ENCODE measurements at places on chromosomes 4 and X. TPM values are rescaled to one million over a fixed set of nuclear protein-coding genes. Genes with fewer than 3 reads are reported as not detected.

PDHA1 gene
- total RNA-seq = 212 TPM

C4orf17 gene
- total RNA-seq = not detected

SMC1A gene
- total RNA-seq = 40.7 TPM

NAP1L3 gene
- 1.2 TPM for total RNA-seq

GAGE1 gene
- not detected for total RNA-seq

POF1B gene
- 3.1 TPM for total RNA-seq

FMR1NB gene
- not detected for total RNA-seq

OTC gene
- total RNA-seq = not detected

TMSB15C gene
- total RNA-seq = 3.9 TPM

TREX2 gene
- total RNA-seq = 0.50 TPM

PROM1 gene
- 61.6 TPM for total RNA-seq

GRCh38 chr4:111775556-111776297, 369.5 kb upstream of the FAM241A start:
- DNase-seq = no peak

GRCh38 chr4:184811526-184812198, 14.1 kb downstream of the ACSL1 start:
- no peak for DNase-seq

- no peak for DNase-seq
These were observed 10.6 kb upstream of the ANXA5 start for GRCh38 chr4:121707344-121707743.

GRCh38 chr4:48195374-48195773, 61.3 kb upstream of the TXK start:
- peak; percentile 91 for DNase-seq

DNA sequence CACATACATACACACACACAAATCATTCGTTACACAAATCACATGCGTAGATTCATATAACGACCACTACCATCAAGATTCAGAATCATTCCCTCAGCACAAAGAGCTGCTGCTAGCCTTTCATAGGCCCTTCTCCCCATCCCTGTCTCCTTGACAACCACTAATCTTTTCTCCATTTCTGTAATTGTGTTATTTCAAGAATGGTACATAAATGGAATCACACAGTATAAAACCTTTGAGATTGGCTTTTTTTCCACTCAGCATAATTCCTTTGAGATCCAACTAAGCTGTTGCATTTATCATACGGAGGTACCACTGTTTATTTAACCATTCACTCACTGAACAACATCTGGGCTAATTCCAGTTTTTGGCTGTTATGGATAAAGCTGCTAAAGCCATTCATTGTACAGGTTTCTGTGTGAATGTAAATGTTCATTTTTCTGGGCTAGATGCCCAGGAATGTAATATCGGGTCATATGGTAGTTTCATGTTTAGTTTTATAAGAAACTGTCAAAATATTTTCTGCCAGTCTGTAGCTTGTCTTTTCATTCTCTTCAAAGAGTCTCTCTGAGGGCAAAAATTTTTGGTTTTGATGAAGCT, 64.1 kb downstream of the USP11 start:
- DNase-seq = no peak

DNA sequence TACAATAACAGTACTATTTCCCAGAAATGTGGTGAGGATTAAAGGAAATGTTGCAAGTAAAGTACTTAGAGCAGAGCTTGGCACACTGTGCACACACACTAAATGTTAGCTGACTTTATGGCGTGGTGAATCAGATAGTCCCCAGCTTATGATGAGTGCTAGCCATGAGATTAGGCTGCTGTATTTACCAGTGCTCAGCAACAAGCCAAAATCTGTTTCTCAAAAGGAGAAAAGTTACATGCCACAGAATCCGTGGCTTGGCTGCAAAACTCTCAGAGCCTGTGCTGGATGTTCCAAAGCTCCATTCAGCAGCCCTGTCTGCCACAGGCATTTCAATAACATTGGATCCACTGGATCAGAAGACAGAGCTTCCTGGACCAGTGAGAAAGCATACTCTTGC, 12.8 kb upstream of the STBD1 start:
- no peak for DNase-seq

GRCh38 chr4:8090312-8090711, 68.3 kb downstream of the ABLIM2 start:
- peak; percentile 24 for DNase-seq

DNA sequence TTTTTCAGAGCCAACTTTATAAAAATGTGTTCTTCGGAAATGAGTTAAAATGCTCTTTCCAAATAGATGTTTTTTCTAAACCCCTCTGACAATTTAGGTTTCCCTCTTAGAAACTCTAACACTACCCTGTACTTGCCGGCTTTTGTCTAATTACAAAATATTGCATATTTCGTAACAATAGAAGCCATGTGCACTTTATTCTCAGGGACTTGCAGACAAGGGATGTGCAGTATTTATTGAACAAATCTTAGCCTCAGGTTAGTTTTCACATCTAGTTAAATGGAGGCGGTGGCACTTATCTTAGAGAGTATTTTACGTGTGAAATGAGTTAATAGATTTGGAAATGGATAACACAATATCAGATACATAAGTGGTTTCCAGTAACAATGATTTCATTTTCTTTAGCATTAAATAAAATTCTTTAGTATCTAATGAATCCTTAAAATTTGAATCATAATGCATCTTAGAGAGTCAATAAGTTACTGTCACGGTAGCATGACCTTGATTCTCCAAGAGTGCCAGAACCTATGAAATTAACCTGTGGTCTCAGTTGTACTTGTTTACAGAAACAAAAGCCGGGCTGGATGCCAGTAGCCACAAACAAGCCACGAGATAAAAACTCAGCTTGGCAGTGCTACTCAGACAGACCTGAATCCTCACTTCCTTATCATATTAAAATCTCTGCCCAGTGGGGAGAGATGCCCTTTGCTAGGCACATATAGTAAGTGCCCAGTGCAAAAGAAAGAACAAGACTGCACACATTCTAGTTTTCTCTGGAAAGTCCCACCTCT, 772 bp upstream of the PABPC4L start:
- peak; percentile 51 for DNase-seq

GRCh38 chr4:56817840-56818491, 3.5 kb downstream of the SPINK2 start:
- peak; percentile 72 for DNase-seq

- no peak for DNase-seq
These were observed 182.5 kb upstream of the GALNT7 start for GRCh38 chr4:172986114-172986513.

- DNase-seq = no peak
These were observed 34.6 kb upstream of the MTM1 start for GRCh38 chrX:150533863-150534262.

GRCh38 chrX:29542152-29542551, 673.2 kb upstream of the MAGEB2 start:
- DNase-seq = no peak

- DNase-seq = no peak
These were observed 38.2 kb downstream of the CSN3 start for GRCh38 chr4:70280567-70280966.

DNA sequence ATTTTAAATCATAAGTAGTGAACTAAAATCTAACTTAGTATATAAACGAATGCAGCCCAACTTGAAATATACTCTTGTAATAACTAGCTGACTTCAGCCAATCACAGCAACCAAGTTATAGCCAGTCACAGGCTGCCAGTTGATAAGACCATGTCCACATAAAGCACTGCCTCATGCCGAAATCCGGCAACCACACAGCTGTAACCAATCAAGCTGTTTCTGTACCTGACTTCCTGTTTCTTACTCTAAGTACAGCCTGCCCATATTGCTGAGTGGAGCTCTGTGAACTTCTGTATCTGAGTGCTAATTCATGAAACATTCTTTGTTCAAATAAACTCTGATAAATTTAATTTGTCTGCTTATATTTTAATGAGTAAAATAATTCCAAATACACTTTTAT, 805.3 kb upstream of the EPHA5 start:
- DNase-seq = no peak

GRCh38 chrX:1781766-1782165, 166.9 kb downstream of the ASMT start:
- no peak for DNase-seq

DNA sequence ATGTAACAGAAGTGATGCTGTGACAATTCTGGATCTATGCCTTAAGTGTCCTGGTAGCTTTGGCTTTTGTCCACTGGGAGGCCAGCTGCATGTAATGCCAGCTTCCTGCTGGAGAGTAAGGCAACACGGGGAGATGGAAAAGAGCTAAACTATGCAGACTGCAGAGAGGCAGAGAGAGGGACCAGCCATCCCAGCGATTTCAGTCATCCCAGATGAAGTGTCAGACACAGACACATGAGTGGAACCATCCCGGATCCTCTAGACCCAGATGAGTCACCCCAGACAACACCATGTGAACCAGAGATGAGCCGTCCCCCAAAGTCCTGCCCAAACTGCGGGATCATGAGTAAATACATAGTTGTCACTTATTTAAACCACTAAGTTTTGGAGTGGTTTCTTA, 14.6 kb downstream of the SRPX start:
- DNase-seq = no peak

- peak; percentile 92 for DNase-seq
These were observed 6.2 kb downstream of the TXK start for GRCh38 chr4:48127682-48128404.

- peak; percentile 45 for DNase-seq
These were observed 108.4 kb upstream of the ATXN3L start for GRCh38 chrX:13428053-13428786.

- DNase-seq = no peak
These were observed 383.6 kb downstream of the BMPR1B start for GRCh38 chr4:95141361-95141760.
